Stimulated activated CD4-positive, alpha-beta T cell treated with anti-CD3 and anti-CD28 coated beads, Interleukin-1b, Interleukin-23, amount 100 ng/mL, for 1 hour (primary cell): ENCODE measurements at places on chromosomes 16 and 17.
A peak's percentile ranks its signal among the peaks of the same experiment; 100 is the strongest.

- no peak for DNase-seq
These were observed 238.2 kb upstream of the ASIC2 start for GRCh38 chr17:33531311-33531710.

GRCh38 chr17:19590451-19590850 lies 56.8 kb downstream of the SLC47A1 start:
- no peak for DNase-seq

DNA sequence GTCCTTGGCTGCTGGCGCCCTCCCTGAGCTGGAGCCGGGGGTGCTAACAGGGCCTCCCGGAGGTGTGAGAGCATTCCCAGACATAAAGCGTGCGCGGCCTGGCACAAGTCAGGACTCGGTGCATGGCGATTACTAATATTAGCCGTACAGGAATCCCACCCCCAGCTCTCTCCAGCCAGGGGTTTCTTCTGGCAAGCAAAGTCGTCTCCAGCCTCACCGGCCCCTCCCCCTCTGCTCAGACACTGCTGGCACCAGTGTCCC lies 5.0 kb downstream of the CASKIN1 start:
- no peak for DNase-seq

GRCh38 chr16:11273721-11274324 lies 394 bp upstream of the PRM3 start:
- no peak for DNase-seq

GRCh38 chr17:64138441-64138840 lies 8.5 kb upstream of the ERN1 start:
- DNase-seq: no peak

DNA sequence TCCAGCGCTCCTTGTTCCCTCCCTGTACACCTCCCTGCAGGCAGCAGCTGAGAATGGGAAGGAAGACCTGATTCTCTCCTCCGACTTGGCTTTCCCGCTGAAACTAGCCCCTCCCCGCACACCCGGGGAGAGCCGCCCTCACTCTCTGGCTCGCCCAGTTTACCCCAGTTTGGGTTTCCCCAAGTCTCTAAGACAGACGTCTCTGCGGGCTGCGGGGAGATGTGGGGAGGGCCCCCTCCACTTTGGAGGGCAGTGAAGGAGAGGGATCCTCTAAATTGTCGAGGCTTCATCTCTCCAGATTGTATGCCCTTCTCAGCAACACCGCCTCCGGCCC lies 797 bp downstream of the GRB7 start:
- DNase-seq: no peak

DNA sequence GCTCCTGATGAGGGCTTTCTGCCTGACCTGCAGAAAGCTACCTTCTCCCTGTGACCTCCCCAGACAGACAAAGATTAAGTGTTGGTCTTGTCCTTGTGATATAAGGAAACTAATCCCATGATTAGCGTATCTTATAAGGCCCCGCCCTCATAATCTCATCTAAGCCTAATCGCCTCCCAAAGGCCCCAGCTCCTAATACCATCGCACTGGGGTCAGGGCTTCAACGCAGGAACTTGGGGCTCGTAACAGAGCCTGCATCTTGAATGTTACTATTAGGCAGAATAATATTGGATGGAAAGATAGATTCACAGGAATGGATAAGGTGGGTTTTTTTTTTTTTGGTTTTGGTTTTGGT lies 78.9 kb downstream of the C16orf95 start:
- no peak for DNase-seq

- DNase-seq: no peak
These were observed 104.6 kb downstream of the OR1D5 start for GRCh38 chr17:2958706-2959222.

- DNase-seq: no peak
These were observed 70.7 kb downstream of the CMIP start for GRCh38 chr16:81515281-81515680.

- no peak for DNase-seq
These were observed 85.1 kb downstream of the WDR59 start for GRCh38 chr16:74899816-74900215.

GRCh38 chr16:2963723-2964474 lies at the start of gene KREMEN2:
Gene KREMEN2 (plus strand): TSS chr16:2964275. CDS start chr16:2964521, 246 bp downstream.
- no peak for DNase-seq

- peak; percentile 27 for DNase-seq
These were observed 33.3 kb downstream of the JPH3 start for GRCh38 chr16:87635541-87636049.

- no peak for DNase-seq
These were observed 220.3 kb downstream of the PRKCA start for GRCh38 chr17:66522591-66523272.

GRCh38 chr17:77445760-77446532 lies 305.2 kb downstream of the SEC14L1 start:
- DNase-seq: no peak

DNA sequence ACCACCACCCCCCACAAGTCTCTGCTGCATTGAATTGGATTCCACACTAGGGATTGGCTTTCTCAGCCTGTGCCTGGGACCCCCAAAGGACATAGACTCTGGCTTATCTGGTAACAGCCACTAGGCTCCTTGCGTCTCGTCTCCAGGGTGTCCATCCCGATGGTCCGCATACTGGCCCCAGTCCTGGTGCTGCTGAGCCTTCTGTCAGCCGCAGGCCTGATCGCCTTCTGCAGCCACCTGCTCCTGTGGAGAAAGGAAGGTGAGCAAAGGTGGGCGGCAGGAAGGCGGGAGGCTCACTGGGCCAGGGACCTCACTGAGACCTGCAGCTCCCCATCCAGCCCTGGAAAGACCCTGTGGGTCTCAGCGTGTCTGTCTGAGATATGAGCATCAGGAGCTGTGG lies 8.1 kb downstream of the CD300LG start:
- no peak for DNase-seq

- no peak for DNase-seq
These were observed 144.5 kb downstream of the RPTOR start for GRCh38 chr17:80689129-80689619.
